Omental fat pad (tissue), 4 donors: ENCODE measurements at places on chromosomes 2 and 18. TPM values are rescaled to one million over a fixed set of nuclear protein-coding genes. Genes with fewer than 3 reads are reported as not detected.

Gene SPEG
- total RNA-seq = 13.9 TPM

DNA sequence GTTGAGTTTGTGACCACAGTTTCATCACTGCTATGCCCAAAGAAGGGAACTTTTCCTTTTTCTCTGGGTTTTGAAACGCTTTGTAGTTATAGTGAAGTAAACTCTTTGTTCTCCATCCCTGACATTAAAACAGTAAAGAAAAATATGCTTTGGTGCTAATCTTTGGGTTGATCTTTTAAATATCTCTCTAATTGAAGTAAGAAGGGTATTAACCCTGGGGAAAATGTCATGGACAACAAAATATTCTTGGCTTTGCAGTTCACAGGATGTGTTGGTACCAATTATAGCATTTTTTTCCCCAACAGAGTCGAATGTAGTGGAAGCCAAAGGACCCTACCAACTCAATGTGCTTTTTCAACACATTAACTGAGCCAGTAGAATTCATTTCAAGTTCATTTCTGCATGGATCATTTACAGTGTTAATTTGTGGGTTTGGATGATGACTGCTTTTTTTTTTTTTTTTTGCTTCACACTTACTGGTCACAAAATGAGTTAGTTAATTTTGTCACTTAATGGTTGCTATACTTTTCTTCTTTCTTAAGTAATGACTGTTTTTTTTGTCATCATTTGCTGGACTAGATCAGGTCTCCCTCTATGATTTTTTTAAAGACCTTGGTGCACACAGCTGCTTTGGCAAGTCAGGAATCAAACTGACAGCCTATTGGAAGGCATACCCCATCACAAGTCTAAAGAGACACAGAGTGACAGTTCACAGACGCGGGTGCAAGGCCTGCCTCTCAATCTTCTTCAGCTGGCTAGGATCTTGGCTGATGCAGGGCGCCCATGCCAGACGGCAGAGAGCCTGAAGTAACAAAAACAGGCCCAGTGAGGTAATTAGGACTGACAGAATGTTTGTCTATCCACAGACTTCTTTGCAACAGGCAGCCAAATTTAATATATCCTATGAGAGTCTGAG is 98.8 kb upstream of the MMADHC start:
- DNase-seq = no peak

GRCh38 chr2:226352941-226353560 is 446.6 kb downstream of the IRS1 start:
- DNase-seq = no peak

DNA sequence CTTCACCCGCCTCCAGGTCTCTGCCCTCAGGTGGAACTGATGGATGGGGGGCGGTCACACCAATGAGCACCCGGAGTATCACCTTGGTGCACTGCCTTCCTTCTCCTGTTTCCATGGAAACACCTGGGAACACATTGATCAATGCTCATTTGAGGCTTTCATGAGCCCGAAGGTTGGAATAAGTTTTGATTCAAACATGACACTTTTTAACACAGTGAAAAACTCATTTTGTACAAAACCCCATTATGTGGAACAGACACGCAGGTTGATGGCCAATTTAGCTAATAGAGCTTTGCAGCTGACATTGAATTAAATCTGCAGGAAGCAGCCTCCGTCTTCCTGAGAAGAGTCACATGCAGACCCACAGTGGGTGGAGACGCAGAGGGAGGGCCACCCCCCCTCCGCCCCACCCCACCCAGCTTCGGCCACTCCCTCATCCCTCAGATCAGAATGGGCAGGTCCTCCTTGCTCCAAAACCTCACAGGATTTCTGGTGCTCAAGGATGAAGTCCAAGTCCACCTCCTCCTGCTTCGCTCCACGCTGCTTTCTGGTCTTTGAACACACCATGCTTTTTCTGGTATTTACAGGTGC is 96.0 kb upstream of the MYCN start:
- no peak for DNase-seq

GRCh38 chr18:24934258-24934932 is 417.6 kb downstream of the ZNF521 start:
- DNase-seq = no peak

DNA sequence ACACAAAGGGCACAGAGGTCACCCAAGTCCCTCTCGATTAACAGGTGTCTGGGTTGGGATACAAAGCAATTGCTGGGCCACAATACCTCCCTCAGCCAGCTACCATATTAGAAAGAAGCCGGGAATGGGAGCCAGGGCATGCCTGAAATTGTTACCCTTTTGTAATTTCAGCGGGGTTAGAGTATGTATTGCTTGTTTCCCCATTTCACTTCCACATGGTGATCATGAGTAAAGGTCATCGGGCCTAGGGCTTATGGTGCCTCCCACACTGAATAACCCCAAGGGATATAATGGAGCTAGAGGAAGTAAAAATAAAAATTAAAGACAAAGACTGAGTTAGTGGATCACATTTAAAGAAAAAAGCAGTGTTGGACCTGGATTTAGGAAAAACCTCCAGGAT is 437.2 kb upstream of the KLHL29 start:
- DNase-seq = no peak

GRCh38 chr18:49875783-49876182 is 62.5 kb upstream of the ACAA2 start:
- DNase-seq = no peak
